Psoas muscle (tissue), 8 donors: ENCODE measurements at places on chromosomes 2 and 18. TPM values are rescaled to one million over a fixed set of nuclear protein-coding genes. Genes with fewer than 3 reads are reported as not detected.

DNA sequence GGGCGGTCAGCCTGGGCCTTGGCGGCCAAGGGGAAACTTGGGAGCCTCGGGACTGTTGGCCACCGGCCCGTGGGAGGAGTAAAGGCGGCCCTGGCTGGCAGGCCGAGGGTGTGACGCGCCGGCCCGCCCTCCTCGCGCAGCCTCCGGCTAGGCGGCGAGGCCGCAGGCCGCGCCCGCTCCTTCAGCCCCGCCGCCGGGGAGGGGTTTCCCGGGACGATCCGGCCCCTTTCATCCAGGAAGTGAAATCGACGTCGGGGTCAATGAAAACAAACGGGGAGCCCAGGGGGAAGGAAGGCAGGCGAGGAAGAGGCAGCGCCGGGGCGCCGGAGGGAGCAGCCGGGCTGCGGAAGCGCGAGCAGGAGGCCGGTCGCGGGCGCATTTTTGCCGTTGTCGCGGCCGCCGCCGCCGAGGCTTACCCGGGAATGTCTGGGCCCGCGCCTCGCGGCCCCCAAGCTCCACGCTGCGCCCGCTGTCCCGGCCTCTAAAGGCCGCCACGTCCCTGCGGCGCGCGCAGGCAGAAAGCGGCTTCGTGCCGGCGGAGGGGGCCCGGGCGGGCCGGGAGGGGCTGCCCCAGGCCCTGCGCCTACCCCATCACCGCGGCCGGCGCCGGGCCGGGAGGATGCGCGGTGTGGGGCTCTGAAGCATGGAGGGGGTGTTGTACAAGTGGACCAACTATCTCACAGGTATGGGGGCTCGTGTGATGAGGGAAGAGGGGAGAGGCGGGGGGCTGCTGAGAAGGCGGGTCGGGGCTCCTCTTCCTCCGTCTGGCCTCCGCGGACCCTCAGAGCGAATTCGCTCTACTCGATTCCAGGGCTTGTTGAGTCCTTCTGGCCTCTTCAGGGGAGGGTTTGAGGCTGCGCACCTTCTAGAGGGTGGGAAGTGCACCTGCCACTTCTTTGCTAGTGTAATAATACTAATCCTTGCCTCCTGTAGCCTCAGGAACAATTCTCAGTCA is at the start of gene PLEKHA3:
Gene PLEKHA3, plus strand, starts transcription at position 231 of the 955 bp plus-strand sequence. Its CDS starts 413 bp downstream, at position 644.
- H3K4me3 ChIP-seq, result peak within 1 kb of the TSS; percentile 85
- no peaks in the 10 kb centered on the region for H3K27me3 ChIP-seq
- peaks cover 48% of the 10 kb centered on the region for H3K4me1 ChIP-seq
- DNase-seq, result peak; percentile 98

DNA sequence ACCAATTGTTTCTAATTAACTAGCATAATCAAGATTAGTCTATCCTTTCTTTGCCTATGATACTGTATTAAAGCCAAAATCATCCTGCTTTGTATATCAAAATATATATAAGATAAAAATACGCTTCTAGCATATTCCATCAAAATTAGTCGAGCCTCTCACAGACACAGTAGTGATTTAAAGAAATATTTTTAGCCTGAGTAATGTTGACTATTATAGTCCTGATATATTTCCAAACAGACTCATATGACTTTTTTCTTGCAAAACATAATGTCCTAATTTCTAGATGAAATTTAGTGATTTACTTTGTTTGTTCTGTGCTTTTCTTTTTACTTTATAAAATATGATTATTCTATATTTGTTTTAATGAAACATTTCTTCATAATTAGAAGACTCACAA is 30.9 kb downstream of the FAP start:
- H3K36me3 ChIP-seq, result no peaks in the 10 kb centered on the region
- no peaks in the 10 kb centered on the region for H3K4me1 ChIP-seq
- no peak for DNase-seq
- H3K27ac ChIP-seq, result no peak overlapping the region

GRCh38 chr18:31203096-31203793 is 40.6 kb upstream of the DSC1 start:
- H3K27me3 ChIP-seq, result no peaks in the 10 kb centered on the region
- no peak overlapping the region for H3K27ac ChIP-seq
- no peaks in the 10 kb centered on the region for H3K4me1 ChIP-seq
- no peak for DNase-seq

DNA sequence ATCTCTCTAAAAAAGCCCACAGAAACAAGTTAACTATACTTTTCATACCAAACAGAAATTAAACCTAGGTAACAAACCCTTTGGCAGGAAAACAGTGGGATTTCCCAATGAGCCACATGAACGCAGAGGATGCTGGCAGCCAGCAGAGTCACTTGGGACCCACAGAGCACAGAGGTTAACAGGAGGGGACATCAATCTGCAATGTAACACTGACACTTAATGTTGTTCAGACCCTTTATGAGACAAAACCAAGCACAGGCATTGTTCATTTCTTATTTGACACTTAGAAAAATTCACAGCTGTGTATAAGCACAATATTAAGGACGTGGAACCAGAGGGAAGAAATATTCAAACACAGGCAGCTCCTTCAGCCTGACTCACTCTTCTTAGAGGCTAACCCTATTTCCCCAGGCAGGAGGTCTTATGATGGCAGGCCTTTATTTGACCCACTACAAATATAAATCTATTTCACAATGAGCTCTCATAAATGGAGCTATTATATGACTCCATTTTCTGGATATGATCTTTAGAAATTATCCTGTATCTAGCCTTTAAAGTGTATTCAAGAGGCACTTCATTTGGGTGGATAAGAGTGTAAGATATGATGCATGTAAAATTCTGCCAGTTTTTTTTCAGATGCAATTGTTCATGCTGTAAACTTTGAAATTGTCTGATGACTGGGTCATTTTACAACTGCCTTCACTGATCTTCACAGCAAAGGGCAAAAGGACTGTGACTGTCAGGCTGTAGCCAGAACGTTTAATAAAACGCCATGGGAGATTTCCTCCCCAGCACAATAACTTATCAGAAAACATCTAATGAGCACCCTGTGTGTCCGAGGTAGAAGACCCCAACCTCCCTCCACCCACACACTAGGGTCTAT is 132.8 kb upstream of the SATB2 start:
- DNase-seq, result no peak
- no peaks in the 10 kb centered on the region for H3K4me1 ChIP-seq

DNA sequence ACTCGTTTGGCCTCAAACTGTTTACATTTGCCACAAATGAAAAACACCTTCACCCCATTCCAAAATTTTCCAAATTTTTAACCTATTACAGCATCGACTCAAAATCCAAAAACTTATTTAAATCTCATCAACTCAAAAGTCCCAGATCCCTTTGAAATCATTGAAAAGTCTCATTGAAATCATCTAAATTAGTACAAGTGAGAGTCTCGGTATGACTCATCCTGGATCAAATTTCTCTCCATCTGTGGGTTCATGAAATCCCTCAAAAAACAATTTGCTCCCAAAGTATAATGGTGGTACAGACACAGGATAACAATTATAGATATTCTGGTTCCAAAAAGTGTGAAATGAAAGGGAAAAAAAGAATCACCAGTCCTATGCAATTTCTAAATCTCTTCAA is 65.1 kb downstream of the LRP1B start:
- no peak overlapping the region for H3K4me3 ChIP-seq
- no peaks in the 10 kb centered on the region for H3K27me3 ChIP-seq
- DNase-seq, result no peak
- no peaks in the 10 kb centered on the region for H3K36me3 ChIP-seq
- H3K4me1 ChIP-seq, result no peaks in the 10 kb centered on the region
- H3K27ac ChIP-seq, result no peak overlapping the region

GRCh38 chr2:12619975-12620374 is 96.8 kb upstream of the TRIB2 start:
- no peaks in the 10 kb centered on the region for H3K4me1 ChIP-seq
- no peak overlapping the region for H3K27ac ChIP-seq
- no peaks in the 10 kb centered on the region for H3K27me3 ChIP-seq
- H3K36me3 ChIP-seq, result no peaks in the 10 kb centered on the region
- peak; percentile 43 for DNase-seq
- H3K4me3 ChIP-seq, result no peak overlapping the region

COQ10B gene
- 20.2 TPM for total RNA-seq

- no peak overlapping the region for H3K27ac ChIP-seq
- no peaks in the 10 kb centered on the region for H3K36me3 ChIP-seq
- H3K4me1 ChIP-seq, result peaks cover 15% of the 10 kb centered on the region
- H3K27me3 ChIP-seq, result no peaks in the 10 kb centered on the region
- DNase-seq, result no peak
These were observed 20.0 kb downstream of the BUB1 start for GRCh38 chr2:110657724-110658305.

LINC00305 gene
- not detected for total RNA-seq

- no peak for DNase-seq
- no peaks in the 10 kb centered on the region for H3K27me3 ChIP-seq
- H3K4me1 ChIP-seq, result peaks cover 28% of the 10 kb centered on the region
- no peaks in the 10 kb centered on the region for H3K36me3 ChIP-seq
- H3K4me3 ChIP-seq, result no peak overlapping the region
These were observed 49.2 kb upstream of the OTOS start for GRCh38 chr2:240189686-240190085.

DNA sequence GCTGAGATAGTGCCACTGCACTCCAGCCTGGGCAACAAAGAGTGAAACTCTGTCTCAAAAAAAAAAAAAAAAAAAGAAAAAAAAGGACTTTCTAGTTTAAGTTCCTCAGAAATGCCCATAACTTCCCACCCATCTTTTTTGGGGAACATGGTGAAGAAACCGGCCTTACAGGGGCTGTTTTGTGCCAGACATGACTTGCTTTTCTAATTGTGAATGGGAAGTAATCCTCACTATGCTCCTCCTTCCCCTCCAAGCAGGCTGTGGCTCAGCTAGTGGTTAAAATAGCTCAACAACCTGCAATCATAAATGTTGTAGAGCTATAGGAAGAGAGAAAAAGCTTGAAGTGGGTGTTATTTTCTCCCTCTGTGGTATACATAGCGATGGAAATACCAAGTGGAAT is 34.1 kb upstream of the OLA1 start:
- no peak overlapping the region for H3K4me3 ChIP-seq
- no peaks in the 10 kb centered on the region for H3K36me3 ChIP-seq
- H3K27me3 ChIP-seq, result no peaks in the 10 kb centered on the region
- DNase-seq, result no peak
- H3K27ac ChIP-seq, result no peak overlapping the region
- no peaks in the 10 kb centered on the region for H3K4me1 ChIP-seq

DNA sequence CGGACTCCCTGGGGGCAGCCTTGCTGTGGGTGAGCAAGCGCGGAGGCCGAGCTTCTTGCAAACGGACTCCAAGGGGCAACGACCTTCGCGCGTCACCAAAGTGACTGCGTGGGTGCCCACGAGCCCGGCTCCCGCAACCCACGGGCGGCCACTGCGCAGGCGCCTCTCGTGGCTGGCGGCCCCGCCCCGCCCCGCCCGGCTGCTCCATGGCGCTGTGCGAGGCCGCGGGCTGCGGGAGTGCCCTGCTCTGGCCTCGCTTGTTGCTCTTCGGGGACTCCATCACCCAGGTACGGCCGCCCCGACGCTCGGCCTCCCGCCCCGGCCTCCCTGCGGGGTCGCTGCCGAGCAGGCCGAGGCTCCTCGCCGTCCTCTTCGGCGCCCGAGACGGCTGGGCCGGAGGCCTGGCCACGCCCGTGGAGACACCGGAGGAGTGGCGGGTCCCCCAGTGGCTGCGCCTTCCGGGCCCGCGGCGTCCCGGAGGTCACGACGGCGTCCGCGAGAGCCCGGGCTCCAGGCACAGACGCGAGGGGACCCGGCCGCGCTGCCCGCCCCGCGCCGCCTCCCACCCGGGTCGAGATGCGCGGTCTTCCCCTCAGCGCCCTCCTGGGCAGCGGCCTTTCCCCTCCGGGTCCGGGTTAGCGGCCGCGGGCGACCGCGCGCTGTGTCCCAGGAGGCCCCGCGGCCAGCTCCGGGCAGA is at the start of gene IAH1:
Gene IAH1, plus strand, starts transcription at position 191 of the 697 bp plus-strand sequence. Its CDS starts 16 bp downstream, at position 207.
- peak; percentile 72 for DNase-seq
- H3K4me1 ChIP-seq, result peaks cover 29% of the 10 kb centered on the region
- no peaks in the 10 kb centered on the region for H3K36me3 ChIP-seq

DNA sequence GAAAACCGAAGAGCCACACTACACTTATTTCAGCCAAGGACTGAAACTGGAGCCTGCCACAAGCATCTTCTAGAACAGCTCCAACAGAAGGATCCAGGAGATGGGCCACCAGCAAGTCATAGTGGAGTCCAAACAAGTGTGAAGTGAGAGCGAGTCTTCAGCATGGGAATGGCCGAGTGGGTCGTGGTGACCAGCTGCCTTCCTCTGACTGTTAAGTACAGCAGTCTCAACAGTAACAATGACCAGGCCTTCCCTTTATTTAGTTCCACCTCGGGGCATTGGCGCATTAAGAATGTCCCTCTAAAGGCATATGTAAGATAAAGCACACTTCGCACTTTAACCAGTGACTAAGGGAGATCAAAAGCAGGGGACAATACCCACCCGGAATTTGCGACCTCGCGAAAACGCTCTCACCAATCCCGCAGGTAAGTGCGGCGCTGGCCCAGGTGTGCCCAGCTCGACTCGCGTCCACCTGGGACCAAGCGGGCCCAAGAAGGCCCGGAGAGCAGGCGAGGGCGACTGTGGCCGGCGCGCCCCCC is 1.1 kb downstream of the L3MBTL4 start:
- no peaks in the 10 kb centered on the region for H3K4me1 ChIP-seq
- no peak for DNase-seq
- peak overlapping the region; percentile 74 for H3K4me3 ChIP-seq
- H3K36me3 ChIP-seq, result no peaks in the 10 kb centered on the region
- peaks cover 35% of the 10 kb centered on the region for H3K27me3 ChIP-seq
- no peak overlapping the region for H3K27ac ChIP-seq
